ENCODE measurements at places on chromosomes 11 and 22.

DNA sequence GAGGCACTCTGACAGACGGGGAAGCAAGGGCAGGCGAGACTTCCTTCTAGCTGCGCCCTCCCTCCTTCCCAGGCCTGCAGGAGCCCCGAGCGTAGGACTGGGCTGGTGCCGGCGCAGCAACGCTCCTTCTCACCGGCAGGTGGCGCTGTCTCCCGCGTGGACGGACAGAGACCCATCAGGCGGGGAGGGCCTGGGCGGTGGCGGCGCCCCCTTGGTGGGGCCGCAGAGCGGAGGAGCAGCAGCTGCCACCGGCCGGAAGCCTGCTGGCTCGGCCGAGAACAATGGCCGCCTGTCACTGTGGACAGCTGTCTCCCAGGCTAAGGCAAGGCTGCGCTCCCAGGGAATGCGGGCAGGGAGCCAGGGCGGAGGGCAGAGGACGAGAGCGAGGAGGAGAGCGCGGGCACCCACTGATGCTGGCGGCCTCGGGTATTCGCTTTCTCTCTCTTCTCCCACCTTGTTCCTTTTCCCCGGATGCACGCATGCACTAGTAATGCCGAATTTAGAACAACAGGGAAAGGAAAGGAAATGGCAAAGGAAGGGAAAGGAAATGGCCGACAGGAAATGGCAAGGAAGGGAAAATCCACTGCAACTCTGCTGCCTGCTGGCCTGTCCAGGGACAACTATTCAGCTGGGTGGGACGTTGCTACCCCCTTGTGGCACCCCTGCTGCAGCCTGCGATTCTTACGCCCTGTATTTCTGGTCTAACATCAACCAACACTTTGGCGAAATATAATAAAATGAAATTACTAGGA lies 14.4 kb downstream of the PPM1F start:
- peak; percentile 90 for DNase-seq

GRCh38 chr11:13970986-13971385 lies 8.5 kb downstream of the SPON1 start:
- DNase-seq: no peak

DNA sequence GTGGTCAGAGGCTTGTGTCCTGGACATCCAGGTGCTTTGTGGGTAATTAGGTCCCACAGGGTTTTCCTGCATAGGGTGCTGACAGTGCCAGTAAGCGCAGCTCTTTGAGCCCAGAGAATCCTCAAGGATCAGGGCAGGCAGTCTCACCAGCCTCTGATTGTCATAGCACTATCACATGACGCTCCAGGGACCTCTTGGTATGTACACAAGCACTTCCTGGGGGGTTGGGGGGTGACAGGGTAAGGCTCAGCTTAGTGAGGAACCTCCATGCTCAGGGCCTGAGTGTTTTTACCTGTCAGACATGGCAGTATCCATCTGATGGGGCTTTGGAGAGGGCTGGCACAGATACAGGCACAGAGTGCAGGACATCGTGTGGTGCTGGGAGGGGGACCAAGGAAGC lies 27.9 kb upstream of the SUSD2 start:
- DNase-seq: no peak

GRCh38 chr11:2998073-2998850 lies 6.1 kb upstream of the NAP1L4 start:
- peak; percentile 31 for DNase-seq

- DNase-seq: no peak
These were observed 19.9 kb upstream of the CLDN5 start for GRCh38 chr22:19543970-19544708.

GRCh38 chr22:34055525-34056200 lies 135.4 kb upstream of the LARGE1 start:
- no peak for DNase-seq

DNA sequence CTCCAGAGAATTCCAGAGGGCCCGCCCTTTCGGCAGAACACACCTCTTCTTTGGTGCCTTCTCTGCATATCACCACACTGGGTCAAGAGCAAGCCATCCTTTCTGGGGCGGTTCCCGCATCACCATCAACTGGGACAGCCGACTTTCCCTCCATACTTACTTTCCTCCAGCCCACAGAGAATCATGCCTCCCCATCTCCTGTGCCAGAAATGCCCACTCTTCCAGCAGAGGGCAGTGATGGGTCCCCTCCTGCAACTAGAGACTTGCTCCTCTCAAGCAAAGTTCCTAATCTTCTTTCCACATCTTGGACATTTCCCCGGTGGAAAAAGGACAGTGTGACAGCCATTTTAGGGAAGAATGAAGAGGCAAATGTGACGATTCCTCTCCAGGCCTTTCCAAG lies 157.7 kb downstream of the C11orf91 start:
- DNase-seq: no peak

DNA sequence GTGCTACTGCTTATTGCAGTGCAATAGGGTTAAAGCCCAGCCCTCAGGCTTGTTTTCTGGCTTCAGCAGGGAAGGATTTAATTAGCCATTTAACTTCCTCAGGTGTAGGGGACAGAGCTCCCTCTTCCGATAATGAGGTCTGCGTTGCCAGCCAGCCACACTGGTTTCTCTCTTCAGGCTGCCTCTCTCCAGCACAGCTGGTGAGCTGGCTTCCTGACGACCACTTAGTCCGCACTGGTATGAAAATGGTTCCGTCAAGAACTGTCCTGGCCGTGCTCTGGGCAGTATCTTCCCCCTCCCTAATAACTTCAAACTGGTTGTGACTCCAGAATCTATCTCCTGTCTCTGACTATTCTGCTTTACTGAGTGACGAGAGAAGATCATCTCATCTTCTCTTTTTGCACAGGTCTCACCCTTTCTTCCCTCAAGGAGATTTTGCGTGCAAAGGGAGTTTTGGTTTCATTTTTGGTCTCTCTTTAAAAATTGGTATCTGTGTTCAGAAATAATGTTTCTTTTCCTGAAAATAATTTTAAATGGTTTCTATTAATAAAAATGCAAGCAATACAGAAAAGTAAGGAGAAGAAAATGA lies 49.2 kb downstream of the CNTN5 start:
- DNase-seq: no peak

Data from lower leg skin (tissue), 4 donors.